Activated T-helper 1 cell treated with anti-CD3 and anti-CD28 coated beads, Interleukin-12 subunit alpha, Interleukin-12 subunit beta, Interleukin-2, Interleukin-4 antibody, amounts not matched to agents 30 ng/mL and 10 ng/mL and 1 ng/mL, durations not matched to agents 14 hours and 24 hours and 36 hours (primary cell): ENCODE measurements at places on chromosomes 16 and 17. TPM values are rescaled to one million over a fixed set of nuclear protein-coding genes. Genes with fewer than 3 reads are reported as not detected.

GRCh38 chr17:49521471-49522356 is 26.6 kb downstream of the NGFR start:
- no peaks in the 10 kb centered on the region for H3K4me1 ChIP-seq
- H3K27me3 ChIP-seq: peaks cover 3% of the 10 kb centered on the region

The GPRC5C gene
- 0.86 TPM in 1 of 2 replicates, not detected in the other for total RNA-seq

The KRT25 gene
- total RNA-seq: not detected in 2 replicates

The PLCG2 gene
- total RNA-seq: 12.9 and 13.7 TPM in 2 replicates

The DNAI2 gene
- total RNA-seq: 0.12 and 0.18 TPM in 2 replicates

The CCL11 gene
- not detected in 2 replicates for total RNA-seq

- no peaks in the 10 kb centered on the region for H3K36me3 ChIP-seq
- H3K27ac ChIP-seq: no peak overlapping the region
- H3K4me1 ChIP-seq: no peaks in the 10 kb centered on the region
- DNase-seq: no peak
Observed at GRCh38 chr16:49782405-49782804, 73.5 kb downstream of the ZNF423 start.

The SCNN1G gene
- not detected in 2 replicates for total RNA-seq

DNA sequence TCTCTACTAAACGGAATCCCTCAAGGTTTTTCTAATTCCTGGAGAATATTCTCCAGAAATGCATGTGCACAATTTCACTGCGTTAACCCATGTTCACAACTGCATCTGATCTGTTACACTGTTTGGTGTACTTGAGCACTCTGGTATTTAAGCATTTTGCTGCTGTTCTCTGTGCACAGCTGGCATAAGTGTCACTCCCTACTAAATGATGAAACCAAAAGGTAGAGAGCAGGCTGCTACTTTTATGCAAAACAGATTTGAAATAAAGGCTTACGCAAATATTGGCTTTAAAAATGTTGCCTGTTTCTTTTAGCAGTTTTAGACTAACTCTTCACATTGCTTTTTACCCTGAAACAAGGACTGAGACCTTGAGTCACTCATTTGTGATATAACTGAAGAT is 41.7 kb downstream of the ESRP2 start:
- no peaks in the 10 kb centered on the region for H3K4me1 ChIP-seq
- H3K4me3 ChIP-seq: no peak overlapping the region
- no peaks in the 10 kb centered on the region for H3K27me3 ChIP-seq
- H3K27ac ChIP-seq: no peak overlapping the region
- no peak for DNase-seq

DNA sequence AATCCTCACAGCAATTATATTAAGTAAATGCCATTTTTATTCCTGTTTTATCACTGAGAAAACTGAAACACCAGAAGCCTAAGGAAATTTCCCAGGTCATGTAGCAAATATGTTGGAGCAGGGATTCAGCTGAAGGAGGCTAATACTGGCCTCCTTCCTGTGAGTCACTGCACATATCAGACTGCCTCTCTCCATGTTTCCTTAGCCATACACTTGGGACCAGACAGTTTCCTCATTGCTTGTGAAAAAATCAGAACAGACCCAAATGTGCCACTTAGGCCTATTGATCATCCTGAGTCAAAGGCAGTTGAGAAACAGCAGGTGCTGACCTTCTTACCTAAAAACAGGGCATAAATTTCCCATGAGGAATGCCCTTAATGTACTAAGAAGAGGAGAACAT is 18.9 kb upstream of the ELAC2 start:
- peaks cover 6% of the 10 kb centered on the region for H3K4me1 ChIP-seq
- H3K36me3 ChIP-seq: no peaks in the 10 kb centered on the region
- H3K27ac ChIP-seq: no peak overlapping the region
- DNase-seq: no peak
- peaks cover 3% of the 10 kb centered on the region for H3K27me3 ChIP-seq

DNA sequence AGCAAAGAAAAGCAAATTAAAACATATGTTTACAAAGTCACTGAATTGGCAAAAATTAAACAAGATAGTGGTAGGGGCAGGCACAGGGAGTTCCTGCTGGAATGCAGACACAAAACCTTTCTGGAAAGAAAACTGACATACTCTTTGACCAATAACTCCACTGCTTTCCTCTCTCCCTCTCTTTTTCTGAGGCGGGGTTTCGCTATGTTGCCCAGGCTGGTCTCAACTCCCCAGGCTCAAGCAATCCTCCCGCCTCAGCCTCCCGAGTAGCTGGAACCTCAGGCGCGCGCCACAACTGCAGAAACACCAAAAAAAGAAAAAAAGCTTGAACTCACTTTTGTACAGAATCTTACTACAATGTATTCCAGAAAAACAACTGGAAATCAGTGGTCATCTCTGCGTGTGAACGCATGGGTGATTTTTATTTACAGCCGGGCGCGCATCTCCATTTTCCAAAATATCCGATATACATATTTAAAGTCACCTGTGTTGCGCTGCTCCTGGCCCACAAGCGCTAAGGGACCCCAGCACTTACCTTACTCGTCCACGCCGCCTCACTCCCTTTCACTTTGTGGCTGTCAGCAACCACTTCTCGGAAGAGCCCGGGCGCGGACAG is 480 bp downstream of the TXNL4B start:
- no peaks in the 10 kb centered on the region for H3K27me3 ChIP-seq
- H3K4me3 ChIP-seq: peak overlapping the region; percentile 99
- DNase-seq: no peak
- H3K27ac ChIP-seq: peak overlapping the region; percentile 99
- H3K4me1 ChIP-seq: peaks cover 64% of the 10 kb centered on the region
- H3K36me3 ChIP-seq: peaks cover 45% of the 10 kb centered on the region

- peak within 1 kb of the TSS; percentile 96 for H3K4me3 ChIP-seq
- H3K36me3 ChIP-seq: peaks cover 9% of the 10 kb centered on the region
- DNase-seq: peak; percentile 43
Observed at GRCh38 chr16:3577302-3577752, at the start of gene NLRC3. Gene NLRC3, minus strand, starts transcription at chr16:3577403. Its CDS starts 12,367 bp downstream, at chr16:3565036.

DNA sequence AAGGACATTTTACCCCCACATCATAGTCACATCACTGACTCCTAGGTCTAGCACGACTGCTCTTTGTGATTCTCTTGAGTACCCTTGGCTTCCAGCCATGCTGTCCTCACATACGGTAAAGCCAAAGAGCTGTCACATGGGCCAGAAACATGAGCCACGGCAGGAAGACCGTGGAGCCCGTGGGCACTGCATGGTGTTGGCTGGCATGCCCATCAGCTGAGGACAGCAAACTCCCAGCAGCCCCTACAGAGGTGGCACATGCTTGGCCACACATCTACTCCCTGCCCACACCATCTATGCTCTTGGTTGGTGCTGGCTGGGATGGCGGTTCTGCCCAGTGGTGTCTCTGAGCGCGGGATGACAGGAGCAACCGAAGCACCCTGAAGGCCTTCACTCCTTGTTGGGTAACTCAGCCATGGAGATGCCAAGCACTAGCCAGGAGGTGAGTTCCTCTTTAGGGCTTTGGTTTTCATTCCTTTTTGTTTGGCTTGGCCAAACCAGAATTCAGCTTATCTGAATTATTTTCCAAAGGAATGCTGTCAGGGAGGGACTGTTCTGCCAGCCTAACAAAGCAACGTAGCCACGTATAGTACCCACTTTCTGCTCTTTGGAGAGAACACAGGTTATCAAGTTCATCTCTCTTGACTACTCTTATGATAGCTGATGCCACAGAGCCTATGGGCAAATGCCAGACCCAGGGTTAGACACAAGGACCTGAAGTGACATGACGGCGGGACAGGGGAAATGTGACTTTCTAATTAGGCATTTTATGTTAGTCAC is 10.0 kb downstream of the TNFAIP1 start:
- no peak overlapping the region for H3K4me3 ChIP-seq
- H3K36me3 ChIP-seq: peaks cover 46% of the 10 kb centered on the region

GRCh38 chr16:48180868-48181480 is 25.2 kb upstream of the ABCC12 start:
- no peak for DNase-seq
- no peaks in the 10 kb centered on the region for H3K36me3 ChIP-seq
- peaks cover 5% of the 10 kb centered on the region for H3K27me3 ChIP-seq
- no peaks in the 10 kb centered on the region for H3K4me1 ChIP-seq
- H3K4me3 ChIP-seq: no peak overlapping the region

- no peak overlapping the region for H3K27ac ChIP-seq
- H3K4me1 ChIP-seq: no peaks in the 10 kb centered on the region
- H3K4me3 ChIP-seq: no peak overlapping the region
- peaks cover 10% of the 10 kb centered on the region for H3K27me3 ChIP-seq
- no peaks in the 10 kb centered on the region for H3K36me3 ChIP-seq
- no peak for DNase-seq
Observed at GRCh38 chr17:73320601-73321264, 8.9 kb upstream of the CDC42EP4 start.

DNA sequence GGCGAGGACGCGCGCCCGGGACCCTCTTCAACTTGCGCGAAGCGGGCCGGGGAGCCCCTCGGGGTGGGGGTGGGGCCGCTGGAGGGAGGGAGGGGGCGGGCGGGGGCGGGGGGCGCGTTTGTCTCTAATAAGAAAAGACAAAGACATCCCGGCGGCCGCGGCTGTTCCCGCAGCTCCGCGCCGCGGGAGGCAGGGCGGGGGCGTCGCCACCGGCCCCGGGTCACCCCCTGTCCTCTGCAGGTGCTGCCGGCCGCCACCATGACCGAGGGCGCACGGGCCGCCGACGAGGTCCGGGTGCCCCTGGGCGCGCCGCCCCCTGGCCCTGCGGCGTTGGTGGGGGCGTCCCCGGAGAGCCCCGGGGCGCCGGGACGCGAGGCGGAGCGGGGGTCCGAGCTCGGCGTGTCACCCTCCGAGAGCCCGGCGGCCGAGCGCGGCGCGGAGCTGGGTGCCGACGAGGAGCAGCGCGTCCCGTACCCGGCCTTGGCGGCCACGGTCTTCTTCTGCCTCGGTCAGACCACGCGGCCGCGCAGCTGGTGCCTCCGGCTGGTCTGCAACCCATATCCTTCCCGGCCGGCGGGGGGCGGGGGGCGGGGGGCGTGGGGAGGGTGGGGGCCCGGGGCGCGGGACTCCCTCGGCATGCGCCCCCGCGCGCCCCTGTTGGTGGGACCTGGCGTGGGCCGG is 714 bp downstream of the CACNA1H start:
- DNase-seq: no peak
- H3K27ac ChIP-seq: no peak overlapping the region
- no peaks in the 10 kb centered on the region for H3K36me3 ChIP-seq
- peaks cover 7% of the 10 kb centered on the region for H3K27me3 ChIP-seq
- H3K4me3 ChIP-seq: no peak overlapping the region
- H3K4me1 ChIP-seq: no peaks in the 10 kb centered on the region

The CRYM gene
- total RNA-seq: not detected in 2 replicates

DNA sequence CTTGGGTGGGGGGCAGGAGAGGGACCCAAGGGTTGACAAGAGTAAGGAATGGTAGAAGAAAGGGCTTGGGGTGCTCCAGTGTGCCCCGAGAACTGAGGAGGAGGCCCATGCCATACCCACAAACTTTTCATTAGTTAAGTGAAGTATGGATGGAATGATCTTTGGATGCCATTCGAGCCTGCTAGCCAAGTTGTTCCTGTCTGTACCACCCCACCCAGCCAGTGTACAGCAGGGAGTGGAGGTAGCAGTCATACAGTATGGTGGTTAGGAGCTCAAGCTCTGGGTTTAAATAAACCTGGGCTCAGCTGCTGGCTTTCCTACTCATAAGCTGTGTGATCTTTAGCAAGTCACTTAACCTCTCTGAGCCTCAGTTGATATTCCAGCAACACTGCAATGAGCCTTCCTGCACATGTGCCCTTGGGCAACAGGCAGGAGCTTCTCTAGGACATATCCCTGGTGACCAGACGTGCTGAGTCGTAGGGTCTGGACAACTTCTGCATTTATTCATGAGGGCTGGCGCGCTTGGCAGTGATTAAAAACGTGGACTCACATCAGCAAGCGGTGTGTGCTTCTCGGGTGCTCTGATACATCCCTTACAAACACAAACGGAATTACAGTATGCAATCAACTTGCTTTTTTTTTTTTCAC is 22.9 kb downstream of the ITPRIPL2 start:
- no peak overlapping the region for H3K4me3 ChIP-seq
- peaks cover 12% of the 10 kb centered on the region for H3K27me3 ChIP-seq
- H3K4me1 ChIP-seq: peaks cover 7% of the 10 kb centered on the region
- no peak for DNase-seq
- H3K27ac ChIP-seq: no peak overlapping the region

The GH1 gene
- not detected in 2 replicates for total RNA-seq

- peaks cover 6% of the 10 kb centered on the region for H3K27me3 ChIP-seq
- no peaks in the 10 kb centered on the region for H3K4me1 ChIP-seq
- H3K36me3 ChIP-seq: no peaks in the 10 kb centered on the region
Observed at GRCh38 chr17:55783684-55784245, 32.9 kb downstream of the PCTP start.

The C16orf92 gene
- not detected in 2 replicates for total RNA-seq

The CCL1 gene
- 264 and 266 TPM in 2 replicates for total RNA-seq
